ENCODE measurements at places on chromosomes 2 and 18.

DNA sequence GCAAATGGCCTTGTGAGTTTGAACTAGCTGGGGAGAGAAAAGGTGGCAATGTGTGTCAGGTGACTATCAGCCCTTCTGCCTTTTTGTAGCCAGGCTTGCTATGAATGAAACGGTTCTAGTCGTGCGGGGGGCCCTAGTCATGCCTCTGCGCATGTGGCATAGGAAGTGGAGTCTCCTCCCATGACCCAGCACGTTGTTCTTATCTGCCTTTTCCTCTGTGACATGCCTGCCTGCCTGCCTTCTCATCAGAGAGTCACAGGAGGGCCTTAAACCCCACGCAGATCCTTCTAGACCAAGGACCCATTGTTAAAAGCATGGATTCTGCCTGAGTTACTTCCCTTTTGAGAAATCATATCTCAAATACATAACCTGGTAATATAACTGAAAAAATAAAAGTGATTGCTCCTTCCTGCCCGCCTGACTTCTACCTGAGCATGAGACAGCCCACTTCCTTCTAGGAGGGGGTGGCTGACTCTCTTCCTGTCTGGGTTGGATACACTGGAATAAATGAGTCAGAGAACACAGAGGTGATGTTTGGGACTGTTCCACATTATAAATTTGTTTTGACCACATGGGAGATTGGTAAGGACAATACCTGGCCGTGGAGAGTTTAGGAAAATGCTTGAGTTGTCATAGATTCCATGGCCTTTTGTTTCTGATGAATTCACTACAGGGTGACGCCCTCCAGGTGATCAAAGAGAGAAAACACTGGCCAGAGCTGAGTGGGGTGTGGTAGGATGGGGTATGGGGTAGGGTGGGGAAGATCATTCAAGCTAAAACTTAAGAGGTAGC lies 49.8 kb downstream of the FBLN7 start:
- no peak for DNase-seq

GRCh38 chr2:84486441-84487115 lies 27.5 kb upstream of the SUCLG1 start:
- DNase-seq: no peak

DNA sequence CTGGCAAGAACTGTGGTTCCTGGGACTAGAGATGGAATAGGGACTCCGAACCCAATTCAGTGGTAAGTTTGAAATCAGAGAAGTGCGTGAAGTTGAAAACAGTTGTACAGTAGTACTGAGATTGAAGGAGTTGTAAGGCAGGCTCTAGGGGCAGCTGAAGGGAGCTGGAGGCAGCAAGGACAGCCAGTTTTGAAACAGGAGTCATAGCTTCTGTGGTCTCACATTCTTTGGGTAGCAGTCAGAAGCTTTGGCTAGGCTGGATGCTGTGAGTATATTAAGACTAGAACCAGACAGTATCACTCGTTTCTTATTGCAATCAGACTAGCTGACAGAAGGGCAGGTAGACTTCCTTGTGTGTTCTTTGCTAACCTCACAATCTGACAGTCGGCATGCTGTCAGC lies 64.5 kb upstream of the ADAM23 start:
- DNase-seq: no peak

DNA sequence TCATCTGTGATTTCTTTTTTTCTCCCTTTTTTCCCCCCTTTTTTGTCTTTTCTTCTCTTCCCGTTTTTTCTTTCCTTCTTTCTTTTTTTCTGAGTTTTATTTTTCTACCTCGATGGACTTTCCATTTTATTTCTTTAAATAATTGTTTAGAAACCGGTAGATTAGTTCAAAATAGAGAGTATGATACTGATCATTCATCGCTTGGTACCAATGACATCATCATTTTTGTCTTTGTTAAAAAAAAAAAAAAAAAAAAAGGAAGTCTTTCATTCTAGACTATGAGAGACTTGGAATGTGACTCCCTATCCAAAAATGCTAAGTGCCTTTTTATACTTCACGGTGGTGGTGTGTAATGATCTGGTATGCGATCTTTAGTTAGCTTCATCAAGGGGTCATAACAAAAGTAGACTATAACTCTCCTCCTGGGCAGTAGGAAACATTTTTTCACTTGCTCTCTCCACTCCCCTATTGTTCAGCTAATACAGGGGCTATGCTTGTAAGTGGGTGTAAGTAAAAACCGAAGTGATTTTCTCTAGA lies 1517.5 kb upstream of the ZEB2 start:
- no peak for DNase-seq

- DNase-seq: no peak
Observed at GRCh38 chr2:145692971-145693478, 1173.1 kb upstream of the ZEB2 start.

DNA sequence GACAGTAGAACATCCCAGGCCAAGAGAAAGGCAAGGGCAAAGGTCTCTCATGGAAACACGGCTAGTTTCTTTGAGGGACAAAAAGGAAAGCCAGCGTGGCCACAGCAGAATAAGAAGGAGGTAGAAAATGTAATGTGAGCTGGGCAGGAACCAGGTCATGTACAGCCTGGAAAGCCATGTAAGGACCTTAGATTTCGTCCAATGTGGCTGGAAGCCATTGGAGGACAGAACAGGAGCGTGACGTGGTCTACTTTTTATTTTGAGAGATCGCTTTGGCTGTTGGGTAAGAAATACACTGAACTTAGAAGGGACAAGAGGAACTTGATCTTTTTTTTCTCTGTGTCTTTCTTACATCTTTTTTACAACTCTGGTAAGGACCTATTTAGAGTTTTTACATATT lies 57.8 kb upstream of the ANKRD44 start:
- DNase-seq: no peak

DNA sequence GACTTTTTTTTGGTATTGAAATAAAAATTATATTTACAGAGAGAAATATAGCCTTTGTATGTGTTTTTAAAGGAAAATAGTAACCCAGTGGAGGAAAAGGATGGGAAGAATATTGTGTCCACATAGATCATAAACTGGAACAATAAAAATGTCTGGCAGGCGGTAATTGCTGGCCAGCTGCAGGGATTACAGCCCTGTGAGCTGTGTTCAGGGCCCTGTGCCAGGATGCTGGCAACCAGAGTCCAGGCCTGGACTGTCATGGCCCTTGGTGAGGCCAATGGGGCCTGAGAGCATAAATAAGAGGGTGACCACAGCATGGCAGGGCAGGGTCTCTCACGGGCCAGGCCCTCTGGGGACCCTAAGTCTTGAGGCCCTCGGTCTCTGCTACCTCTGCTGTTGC lies 171.2 kb downstream of the ACOXL start:
- no peak for DNase-seq

- DNase-seq: no peak
Observed at GRCh38 chr18:57630754-57631595, 9.3 kb upstream of the NARS1 start.

DNA sequence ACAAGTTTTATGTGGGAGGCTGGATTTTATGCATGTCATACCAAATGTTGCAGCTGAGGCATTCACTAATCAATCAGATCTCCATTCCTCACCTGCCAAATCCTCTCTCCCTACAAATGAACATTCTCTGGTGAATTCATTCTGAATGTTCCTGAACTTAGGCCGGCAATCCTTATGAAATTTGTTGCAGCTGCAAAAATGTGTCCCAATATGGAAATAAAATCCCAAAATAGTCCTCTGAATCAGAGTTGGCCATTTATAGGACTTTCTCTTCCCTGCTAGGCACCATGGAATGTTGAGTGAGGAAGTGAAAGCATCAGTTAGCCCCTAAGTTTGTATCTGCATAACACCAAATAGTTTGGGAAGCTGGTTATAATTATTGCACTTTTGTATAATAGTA lies 25.6 kb downstream of the GCA start:
- DNase-seq: no peak

DNA sequence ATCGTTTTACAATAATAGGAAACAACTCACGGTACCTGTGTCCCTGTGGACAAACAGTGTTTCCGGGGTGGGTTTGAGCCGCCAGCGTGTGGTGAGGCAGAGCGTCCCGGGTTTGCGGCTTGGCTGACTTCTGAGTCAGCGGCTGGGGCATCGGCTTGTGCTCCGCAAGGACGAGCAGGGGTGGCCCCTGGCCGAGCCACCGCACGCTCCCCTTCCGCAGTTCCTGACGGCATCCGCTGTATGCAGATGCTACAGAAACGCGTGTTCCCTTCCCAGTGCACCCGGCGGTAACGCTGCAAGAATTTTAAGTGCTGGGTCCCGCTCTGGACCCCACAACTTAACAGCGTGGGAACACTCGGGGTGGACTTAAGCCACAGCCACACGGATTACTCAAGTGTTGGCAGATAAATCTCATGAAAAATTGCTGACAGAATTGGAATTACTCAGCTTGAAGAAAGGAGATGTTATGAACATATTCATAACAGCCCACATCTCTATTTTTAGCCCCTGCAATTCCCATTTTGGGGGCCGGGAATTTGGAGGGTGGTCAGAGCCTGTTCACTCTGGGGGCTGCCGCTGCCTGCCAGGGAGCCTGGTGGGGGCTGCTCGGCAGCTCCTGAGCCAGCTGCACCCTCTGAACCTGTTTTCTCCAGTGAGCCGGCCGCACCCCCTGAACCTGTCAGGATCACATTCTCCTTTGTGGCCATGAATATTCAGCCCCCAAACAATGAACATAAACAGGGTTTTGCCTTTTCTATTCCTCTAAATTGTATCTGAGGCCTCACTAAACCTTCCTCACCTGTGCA lies 12.6 kb upstream of the KCNG2 start:
- DNase-seq: no peak

DNA sequence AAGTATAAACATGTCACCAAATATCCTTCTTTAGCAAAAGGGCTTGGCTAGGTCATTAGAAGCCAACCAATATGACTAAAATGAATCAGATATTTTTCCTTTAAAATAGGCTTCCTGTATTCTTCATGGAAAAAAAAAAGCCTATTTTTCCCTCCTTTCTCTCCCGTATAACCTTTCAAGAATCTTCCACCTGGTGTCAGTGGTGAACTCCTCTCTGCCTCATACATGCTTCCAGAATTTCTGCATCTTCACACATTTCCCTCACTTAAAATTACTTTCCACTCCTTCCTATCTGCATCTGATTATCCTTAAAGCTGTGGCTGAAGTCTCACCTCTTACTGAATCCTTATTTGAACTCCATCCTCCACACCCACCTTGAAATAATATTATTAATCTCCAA lies 116.9 kb upstream of the FANCL start:
- DNase-seq: no peak

DNA sequence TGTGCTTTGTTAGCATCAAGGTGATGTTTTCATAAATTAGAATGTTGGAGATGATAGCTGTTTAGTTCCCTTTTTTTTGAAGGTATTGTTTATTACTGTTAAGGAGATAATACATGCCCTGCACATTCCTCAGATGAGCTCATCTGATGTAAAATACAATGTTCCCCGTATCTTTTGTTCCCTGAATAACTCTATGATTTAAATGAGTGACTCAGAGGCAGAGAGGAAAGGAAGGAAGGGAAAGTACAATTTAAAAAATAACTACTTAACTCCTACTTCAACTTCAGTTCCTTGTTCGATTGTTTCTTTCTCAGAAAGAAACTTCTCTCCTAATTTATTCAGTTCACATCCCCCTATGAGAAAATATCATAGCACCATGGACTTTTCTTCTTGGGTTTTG lies 208.7 kb downstream of the KCNE4 start:
- DNase-seq: no peak

DNA sequence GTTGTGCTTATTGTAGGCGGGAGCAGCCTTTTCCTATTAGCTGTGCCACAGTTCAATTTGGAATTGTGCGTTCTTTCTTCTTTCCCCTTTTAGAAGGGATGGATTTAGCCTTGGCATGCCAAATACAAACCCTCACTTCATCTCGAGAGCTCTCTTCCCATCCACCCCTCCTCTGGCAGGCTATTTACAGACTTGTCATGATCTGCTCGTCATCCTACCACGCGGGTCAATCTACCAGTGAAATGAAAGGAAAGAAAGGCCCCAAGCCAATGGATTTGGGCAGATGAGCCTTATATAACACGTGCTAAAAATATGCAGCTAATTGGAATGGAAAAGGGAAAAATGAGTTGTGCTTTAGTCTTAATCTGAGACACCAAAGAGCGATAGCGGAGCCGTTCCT lies 277.5 kb downstream of the PRKCE start:
- DNase-seq: no peak

GRCh38 chr18:25587545-25587944 lies 235.6 kb upstream of the ZNF521 start:
- DNase-seq: no peak

DNA sequence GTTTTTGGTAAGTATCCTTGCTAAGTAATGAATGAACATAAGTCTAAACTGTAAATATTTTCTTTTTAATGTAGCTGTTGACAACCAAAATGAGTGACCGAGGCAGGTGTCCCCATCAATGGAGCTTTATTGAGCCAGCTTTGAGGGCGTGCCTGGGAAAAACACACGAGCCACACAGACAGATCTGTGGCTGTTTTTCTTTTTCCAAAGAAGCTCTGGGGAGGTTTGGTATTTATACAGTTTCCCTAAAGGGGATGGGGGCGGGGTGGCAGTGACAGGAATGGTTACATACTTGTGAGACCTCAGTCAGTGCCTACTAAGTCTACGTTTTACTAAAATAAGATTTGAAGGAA lies 11.2 kb downstream of the DBI start:
- DNase-seq: no peak

- DNase-seq: no peak
Observed at GRCh38 chr2:96241900-96242611, 23.7 kb downstream of the TMEM127 start.

DNA sequence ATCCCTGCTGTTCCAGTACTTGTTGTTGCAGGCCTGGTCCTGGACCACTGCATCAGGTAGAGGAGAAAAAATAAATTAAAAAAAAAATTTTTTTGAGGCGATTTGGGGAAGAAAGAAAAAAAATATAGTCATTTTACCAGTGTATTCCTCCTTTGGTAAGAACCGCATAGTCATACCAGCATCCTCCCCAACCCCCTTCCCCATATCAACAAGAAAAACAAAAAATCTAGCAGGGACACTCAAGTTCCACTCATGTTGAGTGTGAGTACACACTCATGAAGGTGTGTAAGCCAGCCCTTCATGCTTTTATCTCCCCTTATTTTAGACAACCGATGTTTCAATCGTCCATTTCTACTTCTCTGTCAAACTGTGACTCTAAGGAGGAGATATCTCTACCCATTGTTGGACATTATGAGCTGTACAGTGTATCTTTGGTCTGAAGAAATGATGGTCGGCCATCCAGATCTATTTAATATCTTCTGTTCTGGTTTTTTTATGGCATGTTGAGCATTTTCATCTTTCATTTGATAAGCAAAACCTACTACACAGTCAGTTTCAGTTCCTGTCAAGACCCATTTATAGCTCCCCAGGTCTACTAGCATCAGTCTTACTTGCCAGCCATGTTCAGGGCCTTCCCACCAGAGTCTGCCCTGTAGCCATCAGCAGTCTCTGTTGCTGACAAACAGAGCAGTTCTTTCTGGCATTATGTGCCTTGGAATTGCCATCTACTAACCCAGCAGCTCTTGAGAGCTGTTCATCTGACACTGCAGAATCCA lies 20.0 kb downstream of the ELP2 start:
- DNase-seq: no peak

Data from fibroblast of skin of left quadriceps (primary cell).